NCI-H1930 (cell line): ENCODE measurements at places on chromosomes 12 and 14.

GRCh38 chr12:57319678-57320469, 68.9 kb upstream of the STAC3 start:
- DNase-seq, result no peak

DNA sequence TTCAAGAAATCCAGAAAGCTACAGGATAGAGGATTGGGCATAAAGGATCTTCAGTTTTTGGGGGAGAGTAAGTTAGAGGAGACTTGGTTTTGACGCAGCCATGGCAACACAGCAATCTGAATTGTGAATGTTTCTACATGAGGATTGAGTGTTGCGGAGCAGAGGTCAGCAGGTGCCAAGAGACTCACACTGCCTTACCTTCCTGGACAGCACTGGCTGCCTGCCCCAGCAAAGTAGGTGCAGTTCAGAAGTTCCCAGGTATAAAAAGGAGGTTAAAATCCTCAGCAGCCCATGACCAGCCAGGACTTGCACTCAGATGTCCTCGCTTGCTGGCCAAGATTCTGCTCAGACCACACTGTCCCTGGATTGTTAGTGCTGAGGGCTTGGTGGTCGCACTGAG, 371.1 kb downstream of the DPF3 start:
- DNase-seq, result no peak

- DNase-seq, result no peak
These were observed 46.3 kb upstream of the PCED1B start for GRCh38 chr12:47033081-47033480.

DNA sequence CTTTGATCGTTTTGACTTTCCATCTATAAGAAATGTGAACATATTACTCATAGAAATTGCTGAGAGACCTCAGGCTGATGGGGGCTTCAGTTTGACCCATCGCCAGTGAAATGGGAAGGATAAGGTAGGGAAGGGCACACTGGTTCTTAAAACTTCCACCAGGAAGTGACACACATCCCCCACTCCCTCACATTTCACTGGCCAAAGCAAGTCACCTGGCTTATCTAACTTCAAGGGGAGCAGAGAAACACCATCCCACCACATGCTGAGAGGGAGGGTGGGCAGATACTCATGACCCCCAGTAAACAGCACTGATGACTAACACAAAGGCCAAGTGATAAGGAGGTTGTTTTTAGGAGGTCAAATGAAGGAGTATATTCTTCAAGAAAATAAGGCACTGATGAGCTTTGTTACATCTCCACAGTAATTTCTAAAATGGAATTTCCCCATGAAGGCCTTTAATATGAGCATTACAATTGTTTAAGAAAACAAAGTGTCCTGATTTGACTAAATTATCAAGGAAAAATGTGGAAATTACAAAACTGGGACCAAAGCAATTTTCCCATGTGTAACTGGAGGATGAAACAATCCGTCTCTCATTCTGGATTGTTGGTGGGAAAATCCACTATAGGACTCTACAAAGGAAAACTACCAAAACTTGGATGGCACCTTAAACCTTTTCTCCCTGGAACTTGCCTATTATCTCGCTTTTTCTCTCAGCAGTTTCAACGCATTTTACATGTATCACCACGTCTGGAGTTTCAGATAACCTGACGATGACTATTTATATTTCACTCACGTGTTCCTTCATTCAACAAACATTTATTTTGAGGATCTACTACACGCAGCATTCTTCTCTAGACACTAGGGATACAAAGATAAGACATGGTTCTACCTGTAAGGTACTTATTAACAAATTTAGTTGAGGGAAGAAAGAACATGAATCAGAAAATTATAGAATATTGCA, 91.8 kb upstream of the EEA1 start:
- DNase-seq, result no peak

- DNase-seq, result no peak
These were observed 20.5 kb downstream of the SARNP start for GRCh38 chr12:55797068-55797467.

DNA sequence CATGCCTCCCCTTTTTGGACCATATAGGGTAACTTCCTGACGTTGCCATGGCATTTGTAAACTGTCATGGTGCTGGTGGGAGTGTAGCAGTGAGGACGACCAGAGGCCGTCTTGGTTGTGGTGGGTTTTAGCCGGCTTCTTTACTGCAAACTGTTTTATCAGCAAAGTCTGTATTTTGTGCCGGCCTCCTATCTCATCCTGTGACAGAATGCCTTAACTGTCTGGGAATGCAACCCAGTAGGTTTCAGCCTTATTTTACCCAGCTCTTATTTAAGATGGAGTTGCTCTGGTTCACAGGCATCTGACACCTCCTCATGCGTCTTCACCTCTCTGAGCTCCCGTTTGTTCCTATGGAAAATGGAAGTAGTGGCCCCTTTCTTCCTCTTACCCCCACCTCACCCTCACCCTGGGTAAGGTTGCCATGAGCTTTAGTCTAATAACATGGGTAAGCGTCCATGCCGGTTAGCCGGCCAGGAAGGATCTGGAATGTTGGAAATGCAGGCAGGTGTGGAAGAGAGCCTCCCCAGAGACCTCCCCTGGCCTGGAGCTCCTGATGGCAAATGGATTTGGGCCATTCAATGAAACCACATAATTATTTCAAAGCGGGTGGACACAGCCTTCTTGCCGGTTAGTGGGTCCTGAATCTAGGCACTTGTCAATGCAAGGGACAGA, 18.6 kb downstream of the HHIPL1 start:
- DNase-seq, result no peak

DNA sequence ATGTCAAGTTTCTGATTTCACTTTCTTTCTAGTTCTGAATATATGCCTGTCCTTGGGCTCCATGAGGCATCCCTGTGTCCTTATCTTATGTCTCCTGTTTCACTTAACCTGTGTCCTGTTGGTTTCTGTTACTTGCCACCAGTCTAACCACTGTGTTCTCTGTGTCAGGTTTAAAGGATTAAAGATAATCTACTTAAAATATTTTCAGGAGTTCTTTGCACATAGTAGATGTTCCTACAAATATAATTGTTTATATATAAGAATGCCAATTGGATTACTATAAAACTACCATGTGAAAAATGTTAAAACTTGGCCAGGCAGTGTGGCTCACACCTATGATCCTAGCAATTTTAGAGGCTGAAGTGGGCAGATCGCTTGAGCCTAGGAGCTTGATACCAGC, 406.4 kb downstream of the CCER1 start:
- DNase-seq, result no peak

DNA sequence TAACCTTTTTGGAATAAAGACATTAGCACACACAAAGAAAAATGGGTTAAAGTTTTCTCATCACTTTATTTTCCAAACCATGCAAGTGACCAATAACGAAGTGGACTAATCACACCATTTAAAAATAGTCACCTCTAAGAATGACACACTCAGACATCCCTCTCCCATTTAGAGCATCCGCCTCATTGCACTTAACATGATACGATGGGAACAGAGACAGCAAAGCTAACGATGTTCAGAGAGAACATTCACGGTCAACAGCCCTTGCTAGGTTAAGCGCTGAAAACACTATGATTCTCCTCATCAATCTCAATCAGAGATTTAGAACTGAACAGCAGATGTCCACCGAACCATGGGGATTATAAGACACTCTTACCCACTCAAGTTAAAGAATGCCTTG, 35.8 kb downstream of the NIN start:
- no peak for DNase-seq

DNA sequence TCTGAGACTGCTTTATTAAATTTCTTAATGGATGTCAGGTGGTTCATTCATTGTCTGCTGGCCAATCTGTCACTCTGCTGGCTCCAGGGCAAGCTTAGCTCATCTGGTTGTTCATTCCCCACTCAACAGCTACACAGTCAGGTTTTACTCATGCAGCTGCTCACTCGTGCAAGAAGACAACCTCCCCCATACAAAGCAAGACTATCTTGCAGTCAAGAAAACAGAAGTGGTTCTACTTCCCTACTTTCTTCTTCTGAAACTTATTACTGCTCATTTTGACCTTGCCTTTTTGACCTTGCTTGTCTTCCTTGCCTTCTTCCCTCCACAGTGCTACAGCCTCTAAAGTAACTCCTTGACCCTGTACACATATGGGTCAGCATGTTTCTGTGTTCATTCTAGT, 277.9 kb downstream of the SSPN start:
- DNase-seq, result no peak

GRCh38 chr12:97142737-97143410, 235.8 kb downstream of the NEDD1 start:
- DNase-seq, result no peak

GRCh38 chr12:22046090-22046967, at the start of gene CMAS:
Gene CMAS (plus strand): TSS chr12:22046218. CDS start chr12:22046304, 86 bp downstream.
- DNase-seq, result peak; percentile 66

GRCh38 chr12:120257041-120257821, 8.3 kb downstream of the PXN start:
- DNase-seq, result no peak

GRCh38 chr12:26455936-26456574, 260.7 kb downstream of the SSPN start:
- no peak for DNase-seq

- DNase-seq, result peak; percentile 17
These were observed 1.1 kb downstream of the PHLDA1 start for GRCh38 chr12:76030341-76031080.

- DNase-seq, result no peak
These were observed 276.9 kb downstream of the PRKD1 start for GRCh38 chr14:29650554-29651269.

DNA sequence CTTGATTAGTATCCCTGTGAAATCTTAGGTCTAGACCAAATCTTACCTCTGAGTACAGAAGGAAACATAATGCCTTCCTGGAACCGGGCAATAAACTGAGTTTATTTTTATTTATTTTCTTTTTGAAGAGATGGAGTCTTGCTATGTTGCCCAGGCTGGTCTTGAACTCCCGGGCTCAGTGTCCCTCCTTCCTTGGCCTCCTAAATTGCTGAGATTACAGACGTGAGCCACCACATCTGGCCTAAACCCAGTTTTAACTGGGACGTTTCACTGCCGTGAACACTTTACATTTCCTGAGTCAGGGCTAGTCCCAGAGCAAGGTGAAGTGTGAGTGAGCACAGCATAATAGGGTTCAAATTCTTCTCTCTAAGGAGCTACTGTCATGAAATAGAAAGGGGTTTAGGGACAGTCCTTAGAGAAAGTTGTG, 671 bp downstream of the GUCY2C start:
- DNase-seq, result no peak

DNA sequence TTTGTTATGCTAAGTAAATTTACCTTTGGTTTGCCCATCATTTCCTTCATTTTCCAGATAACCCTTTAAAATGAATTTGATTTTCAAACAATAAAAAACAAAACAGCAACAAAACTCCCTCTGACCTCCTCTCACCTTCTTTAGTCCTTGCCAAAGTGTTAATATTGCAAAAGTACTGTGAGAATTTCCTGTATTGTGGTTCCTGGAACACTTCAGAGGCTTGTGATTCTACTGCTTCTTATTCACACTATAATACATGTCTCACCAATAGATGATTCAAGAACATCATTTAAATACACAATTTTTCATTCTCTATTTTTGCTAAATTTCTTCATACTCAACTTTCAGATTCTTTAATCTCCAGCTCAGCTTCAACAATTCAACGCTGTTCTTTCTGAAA, at the start of gene KLRD1:
TSS of gene KLRD1 (plus strand) at position 241 of the 400 bp plus-strand sequence. CDS start 208 bp downstream, outside the sequence.
- DNase-seq, result no peak

DNA sequence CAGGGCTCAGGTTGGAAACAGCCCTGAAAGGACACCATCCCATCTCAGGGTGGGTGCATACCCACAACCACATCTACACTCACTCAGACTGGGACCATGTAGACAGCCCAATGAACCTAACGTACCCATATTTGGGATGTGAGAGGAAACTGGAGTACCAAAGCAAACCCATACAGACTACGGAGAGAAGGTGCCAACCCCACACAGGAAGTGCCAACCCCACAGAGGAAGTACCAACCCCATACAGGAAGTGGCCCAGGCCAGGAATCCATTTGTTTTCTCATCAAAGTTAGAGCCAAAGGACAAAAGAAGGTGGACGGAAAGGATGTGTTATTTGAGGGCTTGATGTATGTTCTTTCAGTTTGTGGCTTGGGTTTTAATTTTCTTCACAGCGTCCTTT, 19.5 kb upstream of the SPIC start:
- no peak for DNase-seq

DNA sequence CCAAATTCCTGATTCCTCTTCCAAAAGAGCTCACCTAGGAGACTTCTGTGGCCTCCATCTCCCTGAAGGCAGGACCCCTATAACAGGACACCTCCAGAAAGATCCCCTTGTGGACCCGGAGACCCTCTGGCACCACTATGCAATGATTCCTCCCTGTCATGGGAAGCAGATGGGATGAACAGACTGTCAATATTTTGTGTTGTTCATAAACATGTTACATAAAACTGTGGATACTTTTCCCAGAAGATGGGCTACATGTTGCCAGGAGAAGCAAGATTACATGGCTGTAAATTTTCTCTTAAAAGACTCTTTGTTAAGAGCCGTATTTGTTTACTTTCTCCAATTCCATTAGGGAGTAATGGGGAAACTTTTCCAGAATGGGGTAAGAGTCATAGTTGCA, 52.1 kb downstream of the TUNAR start:
- DNase-seq, result no peak

DNA sequence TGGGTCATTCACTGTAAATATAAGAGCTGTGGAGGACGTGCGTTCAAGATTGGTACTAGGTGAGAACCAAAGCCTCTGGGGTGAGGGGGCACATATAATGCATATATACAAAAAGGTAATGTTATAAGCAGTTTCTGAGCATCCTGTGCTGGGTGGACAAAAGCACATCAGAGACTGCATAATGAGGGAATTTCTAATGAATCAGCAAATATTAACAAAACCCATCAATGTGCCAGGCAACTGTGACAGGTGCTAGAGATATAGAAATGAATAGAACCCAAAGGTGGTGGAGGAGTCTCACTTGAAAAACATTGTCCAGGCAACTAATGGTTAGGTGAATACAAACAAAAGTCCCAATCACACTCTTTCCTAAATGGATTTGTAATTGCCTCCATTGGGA, 74.7 kb downstream of the GPR65 start:
- DNase-seq, result peak; percentile 90

- DNase-seq, result no peak
These were observed 64.2 kb upstream of the CSRP2 start for GRCh38 chr12:76943008-76943407.

- DNase-seq, result no peak
These were observed 3.9 kb upstream of the ABHD4 start for GRCh38 chr14:22594156-22594716.

GRCh38 chr12:20546267-20546666, 148.9 kb upstream of the SLCO1C1 start:
- no peak for DNase-seq
